ENCODE measurements at places on chromosomes 4 and X. TPM values are rescaled to one million over a fixed set of nuclear protein-coding genes. Genes with fewer than 3 reads are reported as not detected.
A peak's percentile ranks its signal among the peaks of the same experiment; 100 is the strongest.

Gene ADGRL3
- polyA plus RNA-seq, result not detected

Gene JCHAIN
- polyA plus RNA-seq, result 2.6 TPM

Gene RHOXF2
- not detected for polyA plus RNA-seq

Gene BEX2
- 37.5 TPM for polyA plus RNA-seq

Gene PDLIM5
- 57.1 TPM for polyA plus RNA-seq

Gene NEXMIF
- polyA plus RNA-seq, result not detected

- peak; percentile 42 for DNase-seq
Measured at GRCh38 chr4:122921971-122922876, at the start of gene NUDT6. Gene NUDT6 (minus strand): TSS chr4:122922597. CDS start chr4:122922572, 25 bp downstream.

- DNase-seq, result no peak
Measured at GRCh38 chr4:93031431-93032098, 727.8 kb downstream of the GRID2 start.

DNA sequence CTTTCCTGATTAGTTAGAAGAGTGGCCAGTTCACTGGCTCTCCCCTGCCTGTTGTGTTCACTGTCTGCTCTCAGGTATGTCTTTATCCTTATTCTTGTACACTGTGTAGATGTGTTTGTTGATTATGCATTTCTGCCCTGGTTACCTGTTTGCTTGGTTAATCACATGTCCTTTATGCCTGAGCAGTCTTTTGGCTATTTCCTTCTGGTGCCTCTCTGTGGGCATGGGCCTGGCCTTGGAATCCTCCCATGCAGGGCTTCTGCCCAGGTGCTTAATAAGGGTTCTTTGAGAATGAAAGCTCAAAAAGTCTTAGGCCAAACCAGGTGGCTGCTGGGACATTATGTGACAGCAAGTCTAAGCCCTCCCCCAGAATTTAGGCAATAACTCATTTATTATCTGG is 26.5 kb downstream of the OTUD6A start:
- no peak for DNase-seq

GRCh38 chr4:137263206-137263605 is 269.1 kb downstream of the PCDH18 start:
- no peak for DNase-seq

DNA sequence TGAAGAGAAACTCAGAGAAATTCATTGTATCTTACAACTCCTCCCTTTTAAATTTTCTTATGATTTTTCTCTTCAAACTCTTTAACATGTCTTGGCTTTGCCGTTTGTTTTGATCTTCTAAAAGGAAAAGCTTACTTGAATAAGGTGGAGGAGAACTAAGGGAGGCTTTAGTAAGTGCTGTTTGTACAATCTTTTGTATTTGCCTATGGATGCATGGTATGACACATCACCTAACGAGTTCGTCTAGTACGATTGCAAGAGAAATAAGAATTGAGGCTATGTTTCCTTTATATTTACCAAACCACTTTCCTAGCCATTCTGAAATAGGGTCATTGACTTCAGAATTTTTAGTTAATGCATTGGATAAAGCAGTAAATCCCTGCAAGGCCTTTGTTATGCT is 8.4 kb upstream of the BST1 start:
- DNase-seq, result no peak

GRCh38 chr4:54908763-54909162 is 216.6 kb downstream of the KDR start:
- no peak for DNase-seq

DNA sequence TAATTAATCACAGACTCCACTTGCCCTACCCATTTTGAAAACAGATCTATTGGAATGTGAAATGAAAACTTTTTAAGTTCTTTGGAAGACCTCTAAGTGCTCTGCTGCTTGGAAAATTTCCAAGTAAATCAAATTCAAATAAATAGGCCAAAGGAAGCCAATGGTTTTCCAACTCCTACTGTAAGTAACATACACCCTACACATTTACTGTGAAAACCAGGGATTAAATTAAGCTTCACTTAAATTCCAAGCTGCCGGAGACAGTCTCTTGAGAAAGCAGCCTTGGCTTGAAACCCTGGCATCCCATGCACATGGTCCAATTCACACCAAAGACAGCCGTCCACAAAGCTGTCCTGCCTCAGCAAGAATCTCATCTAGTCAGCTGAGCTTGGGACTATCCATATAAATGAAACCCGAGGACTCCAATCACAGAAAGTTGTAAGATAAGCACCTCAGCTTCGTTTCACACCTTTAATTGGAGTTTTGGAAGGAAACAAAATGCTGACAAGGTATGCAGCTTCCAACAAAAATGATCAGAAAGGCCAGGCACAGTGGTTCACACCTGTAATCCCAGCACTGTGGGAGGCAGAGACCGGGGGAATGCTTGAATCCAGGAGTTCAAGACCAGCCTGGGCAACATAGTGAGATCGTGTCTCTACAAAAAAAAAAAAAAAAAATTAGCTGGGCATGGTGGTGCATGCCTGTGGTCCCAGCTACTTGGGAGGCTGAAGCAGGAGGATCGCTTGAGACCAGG is 88.6 kb downstream of the APBB2 start:
- no peak for DNase-seq

DNA sequence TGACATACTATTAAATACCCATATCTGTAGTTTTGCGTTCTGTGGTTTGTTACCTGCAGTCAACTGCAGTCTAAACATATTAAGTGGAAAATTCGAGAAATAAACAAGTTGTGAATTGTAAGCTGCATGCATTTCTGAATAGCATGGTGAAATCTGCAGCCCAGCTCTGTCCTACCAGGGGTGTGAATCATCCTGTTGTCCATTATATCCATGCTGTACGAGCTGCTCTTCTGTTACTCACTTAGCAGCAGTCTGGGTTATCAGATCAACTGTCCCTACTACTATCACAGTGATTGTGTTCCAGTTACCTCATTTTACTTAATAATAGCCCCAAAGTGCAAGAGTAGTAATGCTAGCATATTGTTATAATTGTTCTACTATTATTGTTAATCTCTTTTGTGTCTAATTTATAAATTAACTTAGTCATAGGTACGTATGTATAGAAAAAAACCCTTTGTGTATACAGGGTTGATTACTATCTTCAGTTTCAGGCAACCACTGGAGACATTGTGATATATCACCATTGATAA is 173.7 kb upstream of the FAT4 start:
- DNase-seq, result no peak

DNA sequence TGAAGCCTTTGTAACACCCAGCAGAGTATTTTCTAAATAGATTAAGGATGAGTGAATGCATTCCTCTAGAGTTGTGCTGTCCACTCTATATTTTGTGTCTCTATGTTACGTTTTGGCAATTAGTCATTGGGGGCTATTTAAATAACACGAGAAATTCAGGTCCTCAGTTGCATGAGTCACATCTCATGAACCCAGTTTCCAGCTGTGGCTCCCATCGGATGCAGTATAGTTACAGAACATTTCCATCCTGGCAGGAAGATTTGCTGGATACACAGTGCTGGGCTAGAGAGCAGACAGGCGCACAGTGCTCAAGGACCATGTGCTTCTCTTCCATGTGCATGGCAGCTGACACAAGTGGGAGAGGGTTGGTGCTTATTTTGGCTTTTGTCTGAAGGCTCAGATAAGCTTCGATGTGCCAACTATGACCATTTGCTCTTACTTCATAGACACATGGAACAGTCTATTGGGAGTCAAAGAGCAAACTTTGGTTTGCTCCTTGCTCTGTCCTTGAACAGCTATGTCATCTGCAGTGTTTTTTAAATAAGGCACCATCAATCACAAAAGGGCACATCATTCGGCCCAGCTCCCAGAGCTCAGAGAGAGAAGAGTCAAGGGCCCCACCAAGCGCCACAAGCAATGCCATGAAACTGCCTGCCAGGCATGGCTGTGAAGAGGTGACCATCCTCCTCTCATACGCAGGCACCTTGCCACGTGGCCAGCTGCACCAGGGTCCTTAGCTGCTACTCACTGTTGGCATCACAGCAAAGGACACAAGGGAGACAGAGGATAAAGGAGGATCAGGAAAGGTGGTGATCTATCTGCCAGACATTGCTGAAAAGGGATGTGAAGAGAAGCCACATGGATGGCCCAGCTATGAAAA is 8.1 kb upstream of the STS start:
- no peak for DNase-seq

DNA sequence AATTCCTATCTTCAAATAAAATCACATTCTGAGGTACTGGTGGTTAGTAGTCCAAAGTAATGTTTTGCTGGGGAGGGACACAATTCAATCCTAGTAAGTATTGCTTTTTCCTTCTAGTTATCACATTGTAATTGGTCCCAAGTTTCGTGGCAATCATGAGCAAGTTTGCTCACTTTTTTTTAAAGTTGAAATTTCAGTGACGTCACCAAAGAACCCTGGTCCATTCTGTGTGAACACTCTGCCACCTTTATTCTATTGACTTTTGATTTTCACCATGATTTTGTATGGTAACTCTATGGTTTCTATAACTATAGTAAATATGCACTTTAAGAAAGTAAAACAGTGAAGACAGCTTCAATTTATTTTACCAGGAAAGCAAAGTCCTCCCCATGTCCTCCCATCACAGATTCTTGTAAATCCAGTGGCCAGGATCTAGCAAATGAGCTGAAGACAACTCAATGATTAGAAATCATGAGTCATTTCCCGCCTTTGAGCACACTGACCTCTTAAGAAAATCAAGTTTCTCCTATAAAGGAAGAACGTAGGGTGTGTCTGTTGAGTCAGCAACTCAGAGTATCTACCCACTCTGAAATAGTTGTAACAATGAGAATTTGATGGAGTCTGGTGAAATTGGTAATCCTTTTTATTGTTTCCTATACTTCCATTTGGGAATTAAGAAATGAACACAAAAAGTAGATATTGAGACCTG is 1306.6 kb upstream of the PABPC4L start:
- no peak for DNase-seq

- DNase-seq, result no peak
Measured at GRCh38 chr4:38205261-38205660, 245.1 kb downstream of the PTTG2 start.
